ENCODE measurements at places on chromosomes 16 and 17.

GRCh38 chr17:34850964-34851363 lies 110.3 kb downstream of the CCT6B start:
- no peak for DNase-seq

DNA sequence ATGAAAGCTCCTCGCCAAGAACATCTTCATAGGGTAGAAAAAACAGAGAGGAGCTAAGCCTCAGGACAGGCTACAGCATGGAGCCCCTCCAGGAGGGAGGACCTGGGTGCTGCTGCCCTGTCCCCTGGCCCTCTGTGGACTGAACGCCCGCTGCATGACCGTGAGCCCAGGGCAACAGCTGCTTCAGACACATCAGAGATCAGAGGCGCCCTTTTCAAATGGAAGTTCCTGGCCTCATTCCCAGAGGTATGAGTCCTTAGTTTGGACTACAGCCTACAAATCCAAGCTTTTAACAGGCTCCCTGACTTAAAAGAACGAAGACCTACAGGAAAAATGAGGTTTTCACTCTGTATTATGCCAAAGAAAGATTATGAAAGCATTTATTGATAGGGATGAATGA lies 48.5 kb downstream of the ZNF18 start:
- DNase-seq = no peak

DNA sequence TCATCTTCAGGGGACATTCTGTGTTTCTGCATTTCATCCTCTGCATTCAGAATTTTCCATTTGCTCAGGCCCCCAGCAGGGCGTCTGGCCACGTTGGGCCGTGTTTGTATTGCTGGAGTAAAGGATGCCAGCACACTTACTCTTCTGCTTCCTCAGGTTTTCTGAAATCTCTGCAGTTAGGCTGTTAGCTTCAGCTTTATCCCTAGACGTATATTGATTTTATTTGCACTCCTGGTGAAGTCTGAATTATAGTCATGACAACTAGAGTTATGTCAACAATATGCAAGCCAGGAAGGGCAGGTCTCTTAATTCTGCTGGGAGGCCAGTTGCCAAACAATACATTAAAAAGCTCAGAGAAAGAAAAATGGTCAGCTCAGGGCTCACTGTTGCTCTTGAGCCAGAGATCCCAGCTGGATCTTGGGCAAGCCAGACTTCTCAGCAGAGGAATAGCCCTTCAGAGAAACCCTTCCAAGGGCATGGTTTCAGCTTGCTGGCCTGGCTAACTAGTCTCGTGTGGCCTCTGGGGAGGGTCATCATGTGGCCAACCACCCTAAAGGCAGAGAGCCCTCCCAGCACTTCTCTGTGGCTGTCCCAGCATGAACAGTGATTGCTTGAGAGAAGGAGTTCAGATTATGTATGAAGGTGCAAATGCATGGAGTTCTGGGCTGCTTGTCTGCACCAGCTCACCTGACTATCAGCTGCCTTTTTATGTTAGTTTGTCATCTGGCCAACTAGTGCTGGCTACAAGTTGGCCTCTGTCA lies 110.2 kb upstream of the CACNG5 start:
- no peak for DNase-seq

GRCh38 chr17:17497065-17497844 lies 1.1 kb upstream of the RASD1 start:
- no peak for DNase-seq

DNA sequence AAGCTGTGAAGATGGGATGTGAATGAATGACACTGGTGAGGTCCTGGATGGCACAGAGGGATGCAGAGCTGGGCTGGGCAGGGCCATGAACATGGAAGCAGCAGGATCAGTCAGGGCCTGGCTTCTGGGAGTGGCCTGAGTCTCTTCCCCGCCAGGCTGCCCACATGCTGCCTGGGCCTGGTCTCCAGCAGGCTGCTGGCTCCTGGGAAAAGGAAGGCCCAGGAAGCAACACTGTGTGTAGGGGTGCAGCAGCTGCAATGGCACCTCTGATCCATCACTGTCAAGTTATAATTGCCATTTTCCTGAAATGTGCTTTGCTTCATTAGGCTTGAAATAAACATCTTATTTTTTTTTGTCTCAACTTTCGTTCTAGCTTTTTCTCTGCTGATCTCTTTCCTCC lies 260.2 kb upstream of the N4BP1 start:
- no peak for DNase-seq

GRCh38 chr16:10878644-10879501 lies 1.9 kb downstream of the CIITA start:
- DNase-seq = no peak

DNA sequence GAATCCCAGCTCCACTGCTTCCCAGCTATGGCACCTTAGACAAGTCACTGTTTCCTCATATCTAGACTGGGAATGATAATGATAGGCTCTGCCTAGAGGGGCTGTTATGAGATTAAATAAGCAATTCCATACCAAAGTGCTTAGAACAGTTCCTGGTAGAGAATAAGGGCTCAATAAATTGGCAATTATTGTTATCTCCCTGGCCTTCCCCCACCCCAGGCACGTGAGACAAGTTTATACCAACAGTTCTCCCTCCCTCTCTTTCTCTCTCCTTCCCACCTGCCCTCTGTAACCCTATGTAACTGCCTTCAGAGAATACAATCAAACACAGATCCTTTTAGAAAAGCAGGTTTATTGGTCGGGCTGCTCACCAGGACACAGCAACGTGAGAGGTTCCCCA lies 13.9 kb upstream of the STAT3 start:
- no peak for DNase-seq

DNA sequence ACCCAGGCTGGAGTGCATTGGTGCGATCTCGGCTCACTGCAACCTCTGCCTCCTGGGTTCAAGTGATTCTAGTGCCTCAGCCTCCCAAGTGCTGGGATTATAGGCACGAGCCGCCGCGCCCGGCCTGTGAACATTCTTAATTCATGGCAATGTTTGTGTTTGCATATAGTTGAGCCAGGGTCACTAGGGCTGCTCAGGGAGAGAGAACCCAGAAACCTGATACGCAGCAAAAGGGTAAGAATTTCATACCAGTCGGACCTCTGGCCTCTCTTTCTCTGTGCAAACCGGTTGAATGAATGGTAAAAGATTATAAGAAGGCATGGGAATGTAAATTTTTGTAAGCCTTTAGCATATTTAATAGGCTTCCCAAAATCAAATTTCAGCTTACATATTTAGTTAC lies 6.9 kb upstream of the TMEM98 start:
- no peak for DNase-seq

GRCh38 chr16:85571813-85572619 lies 41.1 kb upstream of the GSE1 start:
- no peak for DNase-seq
